ENCODE measurements at places on chromosomes 13 and 19. TPM values are rescaled to one million over a fixed set of nuclear protein-coding genes. Genes with fewer than 3 reads are reported as not detected.
A peak's percentile ranks its signal among the peaks of the same experiment; 100 is the strongest.

DNA sequence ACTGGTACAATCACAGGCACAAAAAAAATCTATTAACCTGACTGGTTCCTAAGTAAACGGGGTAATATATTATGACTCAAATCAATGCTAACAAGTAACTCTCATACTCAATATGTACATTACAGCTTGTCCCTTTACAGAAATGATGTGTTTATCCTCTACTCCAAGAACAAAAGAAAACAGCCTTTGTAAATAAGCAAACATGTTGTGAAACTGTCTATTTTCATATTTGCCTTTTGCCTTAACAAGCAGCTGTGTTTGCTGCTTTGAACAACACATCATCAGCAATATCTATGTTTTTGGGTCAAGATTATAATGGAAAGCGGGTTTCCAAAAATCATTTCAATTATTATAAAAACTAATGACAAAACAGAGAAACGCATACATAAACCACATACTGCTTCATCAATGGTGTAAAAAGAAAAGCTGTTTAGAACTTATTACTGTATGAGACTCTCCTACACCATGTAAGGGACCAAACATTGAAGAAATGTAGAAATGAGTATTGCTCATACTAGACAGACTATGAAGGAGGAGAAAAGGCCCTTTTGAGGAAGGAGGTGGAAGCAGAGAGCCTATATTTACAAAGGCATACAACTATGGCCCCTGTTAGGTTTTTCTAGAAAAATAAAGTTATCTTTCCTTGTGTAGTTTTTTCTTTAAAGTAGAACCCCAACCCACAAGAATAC is 14.8 kb downstream of the TBC1D4 start:
- no peaks in the 10 kb centered on the region for H3K27me3 ChIP-seq
- H3K4me3 ChIP-seq = no peak overlapping the region
- H3K36me3 ChIP-seq = no peaks in the 10 kb centered on the region

DNA sequence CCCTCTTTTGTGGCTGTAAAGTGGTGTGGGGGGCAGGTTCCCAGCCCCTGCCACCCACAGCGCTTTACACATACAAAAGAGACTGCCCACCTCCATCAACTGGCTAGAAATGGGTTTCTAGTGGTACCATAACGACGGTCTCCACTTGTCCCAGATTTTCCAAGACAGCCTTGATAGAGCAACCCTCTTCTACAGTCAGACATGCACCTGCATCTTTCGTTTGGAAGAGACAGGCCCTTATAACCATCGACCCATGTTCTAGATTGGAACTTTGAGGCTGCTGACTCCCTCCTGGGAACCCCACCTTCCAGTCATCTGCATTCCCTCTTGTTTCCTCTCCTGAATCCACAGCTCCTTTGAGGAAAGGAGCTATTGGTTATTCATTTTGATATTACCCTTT is 63.1 kb downstream of the GSX1 start:
- H3K36me3 ChIP-seq = no peaks in the 10 kb centered on the region
- H3K27ac ChIP-seq = no peak overlapping the region
- H3K4me1 ChIP-seq = no peaks in the 10 kb centered on the region

PABPC3 gene
- 0.34 TPM for total RNA-seq

DNA sequence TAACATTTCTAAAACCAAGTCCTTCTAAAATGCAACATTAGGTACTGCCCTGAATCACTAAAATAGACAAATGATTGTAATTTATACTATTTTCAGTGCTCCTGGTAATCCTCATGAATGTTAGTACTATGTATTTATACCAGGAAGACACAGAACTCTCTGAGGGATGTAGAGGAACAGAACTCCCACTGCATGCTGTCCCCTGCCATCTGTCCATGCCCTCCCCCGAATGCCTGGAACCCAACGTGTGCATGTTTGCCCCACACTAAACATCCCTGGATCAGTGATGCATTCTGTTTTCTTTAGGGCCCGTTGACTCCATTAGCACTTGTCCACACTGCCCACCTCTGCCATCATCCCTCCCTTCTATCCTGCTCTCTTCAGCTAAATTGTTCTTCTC is 26.5 kb downstream of the ENOX1 start:
- H3K4me3 ChIP-seq = no peak overlapping the region
- peaks cover 1% of the 10 kb centered on the region for H3K27me3 ChIP-seq
- no peaks in the 10 kb centered on the region for H3K4me1 ChIP-seq
- no peak overlapping the region for H3K27ac ChIP-seq

- H3K36me3 ChIP-seq = no peaks in the 10 kb centered on the region
- DNase-seq = no peak
- no peaks in the 10 kb centered on the region for H3K4me1 ChIP-seq
- H3K27ac ChIP-seq = no peak overlapping the region
- H3K27me3 ChIP-seq = no peaks in the 10 kb centered on the region
- no peak overlapping the region for H3K4me3 ChIP-seq
Observed at GRCh38 chr13:89688918-89689317, 1658.6 kb upstream of the MIR17HG start.

- H3K27ac ChIP-seq = peak overlapping the region; percentile 41
- peaks cover 28% of the 10 kb centered on the region for H3K27me3 ChIP-seq
- peak overlapping the region; percentile 95 for H3K4me3 ChIP-seq
- H3K4me1 ChIP-seq = peaks cover 50% of the 10 kb centered on the region
- peaks cover 19% of the 10 kb centered on the region for H3K36me3 ChIP-seq
- DNase-seq = no peak
Observed at GRCh38 chr19:6587093-6587820, 3.7 kb downstream of the CD70 start.

DNA sequence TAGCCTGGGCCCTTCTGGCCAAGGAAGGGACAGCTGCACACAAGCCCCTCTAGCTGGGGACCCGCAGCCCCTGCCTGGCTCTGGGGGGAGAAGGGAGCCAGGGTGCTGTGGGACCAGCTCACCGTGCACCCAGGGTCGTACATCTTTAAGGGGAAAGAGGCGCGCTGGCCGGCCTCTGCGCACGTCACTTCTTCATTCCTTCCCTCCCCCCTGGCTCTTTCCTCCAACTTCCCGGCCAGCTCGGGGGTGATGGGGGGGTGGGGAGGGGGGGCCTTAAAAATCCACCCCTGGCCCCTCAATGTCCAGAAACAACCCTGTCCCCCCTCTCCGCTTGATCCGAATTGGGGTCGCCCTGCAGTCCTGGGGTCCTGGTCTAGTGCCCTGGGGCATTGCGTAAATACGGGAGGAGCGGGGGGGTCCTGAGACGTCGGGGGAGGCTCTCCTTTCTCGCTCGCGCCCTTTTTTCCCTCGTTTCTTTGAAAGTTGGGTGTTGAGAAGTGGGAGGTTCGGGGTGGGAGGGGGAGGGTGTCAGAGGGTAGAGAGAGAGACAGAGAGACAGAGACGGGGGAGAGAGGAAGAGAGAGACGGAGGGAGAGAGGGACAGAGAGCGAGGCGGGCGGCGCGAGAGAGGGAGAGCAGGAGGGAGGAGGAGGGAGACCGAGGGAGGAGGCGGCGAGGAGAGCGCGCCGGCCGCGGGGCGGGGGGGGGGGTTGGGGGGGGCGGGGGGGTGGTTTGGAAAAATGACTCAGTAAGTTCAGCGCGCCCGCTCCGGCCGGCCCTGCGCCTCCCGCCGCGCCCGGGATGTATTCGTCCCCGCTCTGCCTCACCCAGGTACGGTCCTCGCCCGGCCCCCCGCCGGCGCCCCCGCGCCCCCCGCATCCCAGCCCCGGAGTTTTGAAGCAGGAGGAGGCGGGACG is at the start of gene NFIC:
NFIC (plus strand) TSS at position 748 of the 917 bp plus-strand sequence; CDS start at position 802, 54 bp downstream.
- peaks cover 26% of the 10 kb centered on the region for H3K4me1 ChIP-seq
- no peaks in the 10 kb centered on the region for H3K36me3 ChIP-seq
- peak within 1 kb of the TSS; percentile 59 for H3K4me3 ChIP-seq

PNMA8B gene
- total RNA-seq = not detected

DNA sequence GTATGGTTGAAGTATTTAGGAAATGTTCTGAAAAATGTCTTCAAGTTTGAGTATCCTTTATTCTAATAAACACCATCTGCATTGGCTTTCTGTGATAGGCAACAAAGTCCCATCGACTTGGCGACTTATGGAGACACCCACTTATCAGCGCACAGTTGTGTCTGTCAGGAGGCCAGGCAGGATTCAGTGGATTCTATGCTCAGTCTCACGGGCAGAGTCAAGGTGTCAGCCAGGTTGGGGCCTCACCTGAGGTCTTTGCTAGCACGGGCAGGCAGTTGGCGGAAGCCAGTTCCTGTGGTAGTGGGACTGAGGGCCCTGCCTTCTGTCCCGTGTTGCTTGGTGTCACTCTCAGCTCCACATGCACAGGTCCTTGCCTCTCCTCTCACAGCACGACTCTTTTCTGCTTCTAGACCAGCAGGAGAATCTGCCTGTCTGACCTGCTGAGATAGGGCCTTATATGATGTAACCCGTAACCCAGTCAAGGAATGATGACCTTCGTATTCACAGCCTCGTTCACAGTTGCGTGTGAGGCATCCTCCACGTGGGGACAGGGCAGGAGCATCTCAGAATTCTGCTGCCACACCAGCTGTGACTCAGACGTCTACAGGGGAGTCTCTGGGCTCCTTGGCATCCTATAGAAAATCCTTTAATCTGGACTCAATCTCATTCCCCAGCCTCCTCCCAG is 10.0 kb downstream of the CUL4A start:
- no peaks in the 10 kb centered on the region for H3K27me3 ChIP-seq
- no peak for DNase-seq
- H3K4me3 ChIP-seq = no peak overlapping the region
- peaks cover 23% of the 10 kb centered on the region for H3K36me3 ChIP-seq

DNA sequence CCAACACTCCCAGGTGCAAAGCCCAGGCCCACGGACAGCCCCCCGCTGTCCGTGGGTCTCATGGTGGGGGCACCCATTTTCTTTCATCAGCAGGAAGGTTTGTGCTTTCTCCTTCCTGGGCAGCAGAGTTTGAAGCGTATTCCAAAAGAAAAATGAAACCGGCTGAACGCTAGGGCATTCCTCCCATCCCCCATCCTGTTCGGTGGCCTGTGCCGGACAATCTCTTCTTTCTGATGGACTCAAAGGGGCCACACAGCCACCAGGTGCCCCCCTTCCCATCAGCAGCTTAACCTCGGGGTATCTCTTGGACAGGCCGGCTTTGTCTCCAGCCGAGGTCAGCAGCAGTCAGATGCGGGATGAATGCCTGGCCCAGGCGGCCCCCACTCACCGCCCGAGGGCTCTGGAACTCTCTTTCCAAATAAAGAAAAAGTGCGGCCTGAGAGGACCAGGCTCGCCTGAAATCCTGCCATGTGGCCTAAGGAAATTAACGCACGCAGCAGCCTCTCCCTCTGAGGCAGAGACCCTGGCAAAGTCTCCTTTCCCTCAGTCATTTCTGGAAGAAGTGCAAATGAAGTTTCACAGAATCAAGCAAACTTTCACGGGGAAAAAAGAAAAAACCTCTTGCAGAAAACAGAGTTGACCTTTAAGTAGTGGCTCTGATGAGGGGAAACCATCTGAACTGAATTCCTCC is 67.8 kb downstream of the RASA3 start:
- peak overlapping the region; percentile 72 for H3K4me3 ChIP-seq
- peaks cover 51% of the 10 kb centered on the region for H3K4me1 ChIP-seq
- peak overlapping the region; percentile 91 for H3K27ac ChIP-seq
- no peak for DNase-seq

DNA sequence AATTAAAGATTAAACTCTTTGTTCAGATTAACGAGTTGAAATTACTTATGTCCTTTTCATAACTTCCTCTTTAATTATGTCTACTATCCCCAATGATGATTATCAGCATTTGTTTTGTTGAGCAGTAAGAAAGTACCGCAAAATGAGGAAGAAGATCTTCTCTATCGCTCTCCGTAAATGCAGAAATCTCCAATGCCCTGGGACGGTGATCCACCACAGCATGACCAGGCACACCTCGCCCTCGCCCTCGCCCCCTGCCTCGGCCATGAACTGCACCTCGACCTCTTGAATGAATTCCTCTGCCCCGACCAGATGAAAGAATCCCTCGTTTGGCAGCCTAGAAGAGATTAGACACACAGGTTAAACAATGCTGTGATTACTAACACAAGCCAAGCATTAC is 69.1 kb downstream of the RBM26 start:
- no peak overlapping the region for H3K27ac ChIP-seq
- H3K36me3 ChIP-seq = peaks cover 54% of the 10 kb centered on the region
- DNase-seq = no peak
- H3K27me3 ChIP-seq = no peaks in the 10 kb centered on the region

SIGLEC12 gene
- total RNA-seq = 0.54 TPM

GRCh38 chr13:94233401-94233800 is 246.1 kb downstream of the DCT start:
- no peak overlapping the region for H3K27ac ChIP-seq
- no peak for DNase-seq
- peaks cover 2% of the 10 kb centered on the region for H3K36me3 ChIP-seq
- peaks cover 8% of the 10 kb centered on the region for H3K27me3 ChIP-seq

DNA sequence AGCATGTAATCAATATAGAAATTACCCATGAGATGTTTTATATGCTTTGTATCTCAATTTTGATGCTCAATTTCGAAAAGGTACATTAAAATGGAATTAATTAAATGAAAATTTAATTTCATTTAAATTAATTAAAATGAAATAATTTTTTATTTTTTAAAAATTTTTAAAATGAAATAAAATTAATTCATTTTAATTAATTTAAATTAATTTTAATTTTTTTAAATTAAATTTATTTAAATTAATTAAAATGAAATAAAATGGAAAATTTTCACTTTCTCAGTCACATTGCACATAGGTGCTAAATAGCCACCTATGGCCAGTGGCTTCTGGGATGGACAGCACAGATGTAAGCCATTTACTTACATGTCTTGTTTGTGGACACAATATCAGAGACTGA is 4.2 kb upstream of the SULT2B1 start:
- DNase-seq = no peak
- H3K27me3 ChIP-seq = no peaks in the 10 kb centered on the region
- no peaks in the 10 kb centered on the region for H3K36me3 ChIP-seq
- H3K27ac ChIP-seq = no peak overlapping the region
- no peaks in the 10 kb centered on the region for H3K4me1 ChIP-seq

GRCh38 chr19:31135841-31136240 is 213.4 kb downstream of the TSHZ3 start:
- no peaks in the 10 kb centered on the region for H3K36me3 ChIP-seq
- H3K27ac ChIP-seq = no peak overlapping the region
- H3K4me3 ChIP-seq = no peak overlapping the region
- no peaks in the 10 kb centered on the region for H3K4me1 ChIP-seq
- H3K27me3 ChIP-seq = peaks cover 4% of the 10 kb centered on the region

PCDH20 gene
- not detected for total RNA-seq

GRCh38 chr19:10625762-10626138 is 397 bp downstream of the SLC44A2 start:
- no peak for DNase-seq
- peaks cover 17% of the 10 kb centered on the region for H3K36me3 ChIP-seq
- peak overlapping the region; percentile 44 for H3K27ac ChIP-seq
- H3K4me1 ChIP-seq = peaks cover 18% of the 10 kb centered on the region
- no peaks in the 10 kb centered on the region for H3K27me3 ChIP-seq

DNA sequence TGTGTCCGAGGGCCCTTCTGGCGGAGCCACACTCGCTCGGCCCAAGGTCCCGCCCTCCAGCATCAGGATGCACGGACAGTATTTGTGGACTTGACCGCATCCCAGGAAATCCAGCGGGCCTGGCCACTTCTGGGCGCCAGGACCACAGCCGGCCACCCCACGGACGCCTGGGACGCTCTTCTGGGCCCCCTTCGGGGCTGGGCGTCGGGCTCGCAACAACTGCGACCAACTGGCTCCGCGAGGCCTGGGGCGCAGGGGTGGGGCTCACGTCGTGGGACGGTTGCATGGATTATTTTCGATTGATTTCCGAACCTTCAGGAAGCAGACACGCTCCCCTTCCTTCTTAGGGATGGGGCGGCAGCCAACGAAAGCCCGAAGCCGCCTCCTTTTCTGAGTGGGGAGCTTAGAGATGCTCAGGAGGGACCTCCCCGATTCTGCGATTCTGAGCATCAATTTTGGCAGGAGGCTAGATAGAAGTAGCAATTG is 521 bp upstream of the NUP58 start:
- peaks cover 34% of the 10 kb centered on the region for H3K4me1 ChIP-seq
- no peak for DNase-seq
- H3K36me3 ChIP-seq = peaks cover 26% of the 10 kb centered on the region
- H3K27me3 ChIP-seq = peaks cover 7% of the 10 kb centered on the region

HSD11B1L gene
- 1.9 TPM for total RNA-seq

All from activated T-helper 1 cell treated with anti-CD3 and anti-CD28 coated beads, Interleukin-12 subunit alpha, Interleukin-12 subunit beta, Interleukin-2, Interleukin-4 antibody, amounts not matched to agents 30 ng/mL and 10 ng/mL and 1 ng/mL, durations not matched to agents 14 hours and 24 hours and 36 hours (primary cell).